Epithelial cell of proximal tubule (primary cell): ENCODE measurements at places on chromosomes 12 and 14. TPM values are rescaled to one million over a fixed set of nuclear protein-coding genes. Genes with fewer than 3 reads are reported as not detected.

The KRT6C gene
- total RNA-seq = not detected in 2 replicates

The WNT1 gene
- not detected in 2 replicates for total RNA-seq

DNA sequence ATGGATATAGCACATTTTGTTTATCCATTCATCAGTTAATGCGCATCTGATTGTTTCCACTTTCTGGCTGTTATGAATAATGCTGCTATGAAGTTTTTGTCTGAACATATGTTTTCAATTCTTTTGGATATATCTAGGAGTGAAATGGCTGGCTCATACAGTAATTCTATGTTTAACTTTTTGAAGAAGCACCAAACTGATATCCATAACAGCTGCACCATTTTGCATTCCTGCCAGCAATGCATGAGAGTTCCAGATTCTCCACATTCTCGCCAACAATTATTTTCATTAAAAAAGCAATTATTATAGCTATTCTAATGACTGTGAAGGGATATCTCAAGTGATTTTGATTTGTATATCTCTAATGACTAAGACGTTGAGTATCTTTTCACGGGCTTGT is 89.9 kb upstream of the PPP4R3A start:
- DNase-seq = no peak

DNA sequence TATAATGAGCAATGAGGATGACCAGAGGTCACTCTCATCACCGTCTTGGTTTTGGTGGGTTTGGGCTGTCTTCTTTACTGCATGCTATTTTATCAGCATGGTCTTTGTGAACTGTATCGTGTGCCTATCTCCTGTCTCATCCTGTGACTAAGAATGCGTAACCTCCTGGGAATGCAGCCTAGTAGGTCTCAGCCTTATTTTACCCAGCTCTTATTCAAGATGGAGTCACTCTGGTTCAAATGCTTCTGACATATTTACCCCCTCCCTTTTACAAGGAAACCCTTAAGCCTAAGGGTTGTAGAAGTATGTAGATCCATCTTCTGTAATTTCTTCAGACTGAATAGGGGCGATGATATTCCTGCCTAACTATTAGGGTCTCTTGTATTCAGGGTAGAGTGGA is 8.4 kb downstream of the IFI27L1 start:
- DNase-seq = no peak

DNA sequence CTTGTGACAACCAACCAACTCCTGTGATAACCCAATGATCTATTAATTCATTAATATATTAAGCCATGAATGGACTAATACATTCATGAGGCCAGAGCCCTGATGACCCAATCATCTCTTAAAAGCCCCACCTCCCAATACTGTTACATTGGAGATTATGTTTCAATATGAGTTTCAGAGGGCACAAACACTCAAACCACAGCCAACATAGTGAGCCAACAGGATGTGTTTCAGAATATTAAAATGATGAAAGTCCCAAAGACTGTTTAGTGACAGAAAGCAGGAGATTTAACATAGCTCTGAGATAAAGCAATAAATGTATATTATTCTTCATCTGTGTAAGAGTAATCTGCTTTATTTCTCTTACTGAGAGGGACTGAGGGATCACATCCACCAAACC is 71.7 kb downstream of the PTPRO start:
- DNase-seq = no peak

- no peak for DNase-seq
Observed at GRCh38 chr14:73771848-73772638, 57.9 kb upstream of the PNMA1 start.

The MMP19 gene
- total RNA-seq = 1.2 and 1.3 TPM in 2 replicates

DNA sequence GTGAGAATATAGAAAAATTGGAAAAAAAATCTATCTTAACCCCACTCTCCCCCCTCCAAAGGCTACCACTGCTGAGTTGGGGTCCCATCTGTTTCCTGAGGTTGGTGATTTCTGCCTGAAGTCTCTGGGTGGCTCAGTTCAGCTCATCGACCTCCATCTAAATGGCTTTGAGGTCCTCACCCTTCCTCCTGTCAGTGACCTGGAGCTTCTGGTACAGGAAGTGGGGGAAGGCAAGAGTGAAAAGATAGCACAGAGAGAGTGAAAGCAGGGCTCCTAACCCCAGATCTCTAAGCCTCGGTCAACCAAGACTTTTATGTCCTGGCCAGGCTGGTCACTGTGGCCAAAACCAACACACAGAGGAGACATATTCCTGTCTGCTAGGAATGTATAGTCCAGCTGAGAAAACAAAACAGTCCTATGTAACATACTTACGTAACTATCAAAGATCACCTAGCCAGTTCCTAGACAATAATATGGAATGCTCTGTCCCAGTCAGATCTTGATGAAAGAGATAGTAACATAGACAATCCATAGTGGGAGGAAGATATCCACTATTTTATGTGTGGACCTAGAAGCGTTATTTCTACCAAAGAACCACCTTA is 12.3 kb upstream of the KRT73 start:
- DNase-seq = no peak

The KRT80 gene
- 18.0 and 32.1 TPM in 2 replicates for total RNA-seq

DNA sequence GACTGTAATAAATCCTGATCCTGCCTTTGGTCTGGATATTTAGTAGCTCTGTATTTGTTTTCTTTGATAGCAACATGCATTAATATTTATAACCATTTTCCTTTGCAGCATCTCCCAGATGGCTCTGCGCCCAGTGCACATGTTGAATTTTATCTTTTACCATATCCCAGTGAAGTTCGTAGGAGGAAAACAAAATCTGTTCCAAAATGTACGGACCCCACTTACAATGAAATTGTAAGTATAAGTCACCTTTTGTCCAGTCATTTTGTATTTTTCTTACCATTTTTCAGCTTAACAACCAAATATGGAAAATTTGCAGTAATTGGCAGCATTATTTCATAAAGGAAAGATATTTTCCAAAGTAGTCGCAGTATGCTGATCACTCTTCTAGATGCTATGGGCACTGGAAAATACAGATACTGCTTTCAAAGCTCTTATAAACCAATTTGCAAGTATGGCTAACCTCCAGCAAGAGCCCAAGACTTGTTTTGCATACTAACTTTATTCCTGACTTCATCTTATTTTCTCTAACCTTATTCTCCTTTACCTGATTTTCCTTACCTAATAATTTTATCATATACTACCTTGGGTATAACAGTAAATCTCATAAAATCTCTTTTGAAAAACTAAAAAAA is 97.4 kb downstream of the PLCZ1 start:
- DNase-seq = no peak

The LYZ gene
- not detected in 2 replicates for total RNA-seq

The GPR68 gene
- total RNA-seq = 1.1 and 1.8 TPM in 2 replicates

The ATL1 gene
- 2.0 and 5.3 TPM in 2 replicates for total RNA-seq

GRCh38 chr12:98750511-98750910 is 105.4 kb downstream of the APAF1 start:
- no peak for DNase-seq

DNA sequence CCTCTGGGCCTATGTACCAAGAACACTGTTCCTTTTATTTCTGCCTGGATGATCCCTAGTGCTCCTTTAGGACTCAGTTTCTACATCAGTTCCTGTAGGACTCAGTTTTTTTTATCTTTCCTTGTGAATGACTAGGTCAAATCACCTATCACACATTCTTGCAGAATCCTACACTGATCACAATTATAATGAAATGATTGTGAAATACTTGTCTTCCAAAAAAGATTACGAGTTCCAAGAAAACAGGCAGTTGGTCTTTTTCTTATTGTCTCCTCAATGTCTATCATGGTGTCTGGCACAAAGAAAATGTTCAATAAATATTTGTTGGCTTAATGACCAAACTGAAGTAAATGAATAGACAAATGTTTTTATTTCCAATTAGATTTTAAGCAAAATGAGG is 95.5 kb upstream of the GARIN6 start:
- DNase-seq = no peak

The POTEM gene
- total RNA-seq = not detected in 2 replicates

- no peak for DNase-seq
Observed at GRCh38 chr12:57852620-57853500, 6.3 kb upstream of the CTDSP2 start.

DNA sequence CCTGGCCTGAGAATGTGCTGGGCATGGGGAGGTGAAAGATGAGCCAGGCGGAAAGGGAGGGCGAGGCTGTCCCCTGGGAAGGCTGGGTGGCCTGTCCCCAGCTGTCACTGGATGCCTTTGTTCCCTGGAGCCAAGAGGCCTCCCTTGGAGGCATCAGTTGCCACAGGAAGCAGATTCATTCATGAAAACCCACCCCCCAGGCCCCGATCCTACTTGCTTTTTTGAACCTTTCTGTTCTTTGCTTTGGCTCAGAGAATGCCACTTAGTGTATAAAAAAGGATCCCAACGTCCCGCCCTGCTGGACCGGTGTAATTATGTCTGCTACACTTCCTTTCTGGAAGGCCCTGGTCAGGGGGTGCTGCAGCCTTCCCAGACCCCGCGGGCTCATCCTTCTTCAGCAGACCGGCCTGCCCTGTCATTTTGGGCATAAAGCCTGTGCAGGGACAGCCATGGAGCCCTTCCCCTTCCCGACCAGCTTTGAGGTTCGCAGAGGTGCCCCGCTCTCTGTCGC is 220.2 kb downstream of the SLC41A2 start:
- no peak for DNase-seq

The CDKL1 gene
- total RNA-seq = 23.0 and 47.4 TPM in 2 replicates

DNA sequence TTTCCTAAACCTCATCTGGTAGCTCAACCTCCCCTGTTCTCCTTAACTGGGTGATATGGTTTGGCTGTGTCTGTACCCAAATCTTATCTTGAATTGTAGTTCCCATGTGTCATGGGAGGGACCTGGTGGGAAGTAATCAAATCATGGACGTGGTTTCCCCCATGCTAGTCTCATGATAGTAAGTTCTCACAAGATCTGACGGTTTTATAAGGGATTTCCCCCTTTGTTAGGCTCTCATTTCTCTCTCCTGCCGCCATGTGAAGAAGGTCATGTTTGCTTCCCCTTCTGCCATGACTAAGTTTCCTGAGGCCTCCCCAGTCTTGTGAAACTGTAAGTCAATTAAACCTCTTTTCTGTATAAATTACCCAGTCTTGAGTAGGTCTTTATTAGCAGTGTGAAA is 19.5 kb downstream of the COX16 start:
- DNase-seq = no peak

The ZC2HC1C gene
- 1.9 and 2.2 TPM in 2 replicates for total RNA-seq

GRCh38 chr12:68963856-68964745 is 31.1 kb upstream of the CPM start:
- no peak for DNase-seq

The MIP gene
- total RNA-seq = not detected in 2 replicates

GRCh38 chr12:5364036-5364770 is 67.7 kb upstream of the NTF3 start:
- no peak for DNase-seq

DNA sequence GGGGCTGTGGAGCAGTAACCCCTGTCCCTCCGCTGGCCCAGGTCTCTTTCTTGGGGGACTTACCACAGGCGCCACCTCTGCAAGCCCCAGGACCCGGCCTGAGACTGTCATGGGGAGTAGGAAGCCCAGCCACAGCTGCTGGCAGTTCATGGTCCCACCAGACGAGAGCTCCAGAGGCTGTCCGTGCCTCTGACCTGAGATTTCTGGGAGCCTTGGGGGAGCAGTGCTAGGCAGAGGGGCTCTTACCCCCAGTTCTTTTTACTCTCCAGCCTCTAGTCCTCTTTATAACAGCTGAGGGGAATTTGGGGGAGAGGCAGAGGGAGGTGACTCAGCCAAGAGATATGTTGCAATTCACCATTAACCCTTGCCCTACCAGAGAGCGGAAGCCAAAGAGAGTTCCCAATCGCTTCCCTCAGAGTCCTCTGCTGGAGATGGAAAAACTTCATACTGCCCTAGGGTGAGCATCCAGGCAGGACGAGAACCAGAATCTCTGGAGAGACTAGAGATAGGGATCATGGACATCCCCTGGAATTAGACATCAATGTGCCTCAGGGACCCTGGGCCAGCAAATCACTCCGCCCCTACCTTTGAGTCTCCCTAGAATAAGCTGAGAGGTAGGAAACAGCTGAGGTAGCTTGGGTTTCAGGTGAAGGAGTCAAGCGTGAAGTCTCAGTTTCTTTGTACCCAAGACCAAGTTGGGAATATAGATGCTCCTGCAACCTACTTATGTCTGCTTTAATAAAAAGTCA is at the start of gene MMP19:
TSS of gene MMP19 (minus strand) at position 256 of the 749 bp plus-strand sequence. CDS start at position 150, 106 bp downstream.
- DNase-seq = no peak

The NRXN3 gene
- 1.2 and 1.7 TPM in 2 replicates for total RNA-seq

DNA sequence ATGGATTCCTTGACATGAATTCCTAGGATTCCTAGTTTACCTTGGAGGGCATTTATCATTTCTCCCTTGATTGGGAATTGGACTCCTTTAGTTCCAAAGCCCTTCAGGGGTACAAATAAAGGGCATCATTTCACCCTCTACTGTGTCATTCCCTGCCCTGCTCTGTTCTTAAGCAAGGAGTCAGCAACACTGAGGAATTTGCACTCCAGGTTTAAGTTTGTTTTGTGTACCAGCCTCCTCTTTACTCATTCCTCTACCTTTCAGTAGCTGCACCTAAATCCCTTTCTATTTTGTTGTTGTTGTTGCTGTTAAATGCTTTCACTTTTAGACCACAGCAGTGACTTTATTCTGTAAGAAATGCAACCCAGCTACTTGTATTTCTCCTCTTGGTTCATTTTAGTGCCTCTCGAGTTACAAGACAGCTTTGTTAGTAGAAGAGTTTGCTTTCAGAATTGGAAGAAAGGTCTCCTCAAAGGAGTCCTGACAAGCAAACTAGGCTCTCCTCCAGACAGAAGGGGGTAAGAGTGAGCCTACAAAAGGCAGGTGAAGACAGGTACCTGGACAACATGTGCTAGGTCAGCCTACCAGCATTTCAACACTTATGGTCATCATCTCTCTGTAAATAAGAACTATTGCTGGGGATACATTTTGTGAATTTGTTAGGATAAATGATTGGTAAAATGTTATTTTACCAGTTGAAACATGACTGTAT is 90.0 kb downstream of the RMST start:
- no peak for DNase-seq

The MYF5 gene
- total RNA-seq = not detected in 2 replicates

DNA sequence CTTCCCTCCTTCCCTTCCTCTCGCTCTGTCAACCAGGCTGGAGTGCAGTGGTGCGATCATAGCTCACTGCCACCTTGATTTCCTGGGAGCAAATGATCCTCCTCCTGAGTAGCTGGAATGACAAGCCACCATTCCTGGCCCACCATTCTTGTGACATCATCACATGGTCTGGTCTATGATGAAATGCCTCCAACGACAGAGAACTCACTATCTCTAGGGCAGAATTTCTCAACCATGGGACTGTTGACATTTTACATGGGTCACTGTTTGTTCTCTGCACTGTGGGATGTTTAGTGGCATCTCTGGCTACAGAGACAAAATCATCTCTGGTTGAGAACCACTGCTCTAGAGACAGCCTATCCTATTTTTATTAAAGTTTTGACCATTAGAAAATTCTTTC is 9.7 kb downstream of the VRK1 start:
- DNase-seq = no peak

GRCh38 chr12:40646911-40647310 is 45.3 kb upstream of the CNTN1 start:
- DNase-seq = no peak

GRCh38 chr14:64856529-64857445 is 22.9 kb downstream of the SPTB start:
- no peak for DNase-seq
